Activated CD8-positive, alpha-beta memory T cell treated with anti-CD3 and anti-CD28 coated beads for 24 hours (primary cell): ENCODE measurements at places on chromosomes 7 and 10.
A peak's percentile ranks its signal among the peaks of the same experiment; 100 is the strongest.

- DNase-seq, result peak; percentile 28
Observed at GRCh38 chr7:51220226-51220625, 96.4 kb downstream of the COBL start.

DNA sequence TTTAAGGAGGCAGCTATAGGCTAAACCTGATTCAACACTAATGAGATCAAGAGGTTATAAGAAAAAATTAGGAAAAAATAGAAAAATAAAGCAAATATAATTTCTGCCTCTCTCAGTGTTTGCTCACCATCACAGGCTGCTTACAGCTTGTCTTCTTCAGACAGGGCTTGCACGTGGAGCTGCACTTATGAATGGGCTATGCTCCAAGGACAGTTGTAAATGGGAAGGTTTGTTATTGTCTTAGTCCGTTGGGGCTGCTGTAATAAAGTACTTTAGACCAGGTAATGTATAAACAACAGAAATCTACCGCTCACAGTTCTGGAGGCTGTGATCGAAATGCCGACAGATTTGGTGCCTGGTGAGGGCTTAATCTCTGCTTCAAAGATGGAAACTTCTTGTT, 219.8 kb downstream of the NEBL start:
- no peak for DNase-seq

DNA sequence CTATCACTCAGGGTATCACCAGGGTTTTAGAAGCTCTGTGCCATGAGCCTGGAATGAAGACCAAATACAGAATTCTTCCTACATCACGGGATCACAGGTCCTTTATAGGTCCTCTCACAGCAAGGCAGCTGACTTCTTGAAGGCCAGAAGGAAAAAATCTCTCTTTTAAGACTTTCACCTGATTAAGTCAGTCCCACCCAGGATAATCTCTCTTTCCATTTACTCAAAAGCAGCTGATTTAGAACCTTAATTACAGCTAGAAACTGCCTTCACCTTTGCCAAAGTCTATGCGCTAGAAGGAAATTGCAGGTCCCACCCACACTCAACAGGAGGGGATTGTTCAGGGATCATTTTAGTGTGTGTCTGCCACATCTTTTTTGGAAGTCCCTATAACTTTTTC, 135.1 kb downstream of the RAB11FIP2 start:
- no peak for DNase-seq

DNA sequence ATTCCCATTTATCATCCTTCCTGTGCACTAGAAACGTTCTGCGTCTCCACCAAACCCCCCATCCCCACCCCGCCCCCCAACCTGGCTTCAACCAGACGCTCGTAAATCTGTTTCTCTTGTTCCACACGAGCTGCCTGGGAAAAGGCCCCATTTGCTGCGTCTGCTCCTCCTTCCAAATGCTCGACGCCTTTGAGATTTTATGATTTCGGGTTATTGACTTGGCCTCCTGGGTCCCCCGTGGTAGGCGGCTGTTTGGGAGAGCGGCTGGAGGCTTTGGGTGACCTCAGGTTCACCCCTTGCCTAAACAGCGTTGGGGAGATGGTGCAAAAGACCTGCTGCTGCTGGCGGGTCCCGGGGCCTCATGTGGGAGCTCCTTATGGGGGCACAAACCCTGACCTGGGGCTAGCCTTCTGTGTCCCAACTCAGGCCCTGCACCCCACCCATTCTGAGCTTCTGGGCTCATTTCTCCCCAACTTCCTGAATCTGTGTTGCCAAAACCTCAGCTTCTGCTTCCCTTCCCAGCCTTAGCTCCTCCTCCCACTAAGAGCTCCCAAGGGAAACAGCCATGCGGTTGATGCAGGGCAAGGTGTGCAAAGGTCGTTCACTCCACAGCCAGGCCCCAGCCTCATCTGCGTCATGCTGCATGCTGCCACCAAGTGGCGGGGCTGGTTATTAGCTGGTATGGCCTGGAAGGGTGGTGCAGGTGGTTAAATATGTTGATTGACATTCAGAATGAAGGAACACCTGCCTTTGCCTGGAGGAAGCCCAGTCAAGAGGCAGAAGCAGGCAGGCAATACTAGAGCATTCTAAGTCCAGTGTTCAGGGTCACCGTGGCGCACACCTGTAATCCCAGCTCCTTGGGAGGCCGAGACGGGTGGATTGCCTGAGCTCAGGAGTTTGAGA, 49.1 kb upstream of the ELN start:
- no peak for DNase-seq

- no peak for DNase-seq
Observed at GRCh38 chr10:116670706-116671105, 50.0 kb downstream of the PNLIPRP2 start.

- no peak for DNase-seq
Observed at GRCh38 chr7:157143788-157144187, 5.1 kb downstream of the UBE3C start.

- no peak for DNase-seq
Observed at GRCh38 chr7:18469316-18469715, 26.2 kb upstream of the HDAC9 start.

- no peak for DNase-seq
Observed at GRCh38 chr10:92291616-92291865, 574 bp downstream of the MARCHF5 start.

DNA sequence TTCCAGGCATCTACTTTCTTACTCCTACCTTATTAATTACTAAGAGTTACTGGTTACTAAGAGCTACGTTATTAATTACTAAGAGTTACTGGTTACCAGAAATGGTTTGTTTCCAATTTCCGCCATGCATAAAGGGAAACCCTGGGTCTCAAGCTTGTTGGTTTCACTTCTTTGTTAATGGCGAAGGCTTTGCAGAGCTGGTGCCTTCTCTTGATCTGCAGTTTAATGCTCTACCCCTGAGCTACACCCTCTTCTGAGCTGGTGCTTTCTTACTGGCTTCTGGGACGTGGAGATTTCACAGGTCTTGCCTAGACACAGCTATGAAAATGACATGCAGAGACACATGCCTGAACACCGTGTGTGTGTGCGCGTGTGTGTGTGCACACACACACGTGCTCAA, 560 bp downstream of the CPA4 start:
- no peak for DNase-seq

GRCh38 chr7:103660455-103661371, 214.7 kb upstream of the SLC26A5 start:
- DNase-seq, result no peak

GRCh38 chr7:123845823-123846216, 851 bp downstream of the HYAL4 start:
- DNase-seq, result no peak

GRCh38 chr10:5951167-5951711, 26.1 kb downstream of the IL15RA start:
- no peak for DNase-seq

GRCh38 chr10:17428351-17429097, 25.9 kb downstream of the ST8SIA6 start:
- DNase-seq, result peak; percentile 74

DNA sequence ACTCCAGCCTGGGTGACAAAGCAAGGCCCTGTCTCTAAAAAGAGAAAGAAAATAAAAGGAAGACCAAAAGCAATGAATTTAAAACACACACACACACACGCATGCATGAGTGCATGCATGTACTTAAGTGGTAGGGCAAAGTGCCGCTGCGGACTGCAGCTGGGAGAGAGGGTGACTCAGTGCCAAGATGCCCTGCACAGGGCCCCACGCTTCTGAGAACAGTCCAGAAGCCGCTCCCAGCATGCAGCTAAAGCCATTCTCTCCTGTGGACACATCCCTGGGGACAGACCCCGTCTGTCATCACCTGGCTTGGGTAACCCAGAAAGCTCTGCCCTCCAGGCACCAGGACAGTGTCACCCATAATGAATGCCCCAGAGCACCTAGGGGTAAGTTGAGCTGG, 61.0 kb upstream of the MYL10 start:
- DNase-seq, result no peak

DNA sequence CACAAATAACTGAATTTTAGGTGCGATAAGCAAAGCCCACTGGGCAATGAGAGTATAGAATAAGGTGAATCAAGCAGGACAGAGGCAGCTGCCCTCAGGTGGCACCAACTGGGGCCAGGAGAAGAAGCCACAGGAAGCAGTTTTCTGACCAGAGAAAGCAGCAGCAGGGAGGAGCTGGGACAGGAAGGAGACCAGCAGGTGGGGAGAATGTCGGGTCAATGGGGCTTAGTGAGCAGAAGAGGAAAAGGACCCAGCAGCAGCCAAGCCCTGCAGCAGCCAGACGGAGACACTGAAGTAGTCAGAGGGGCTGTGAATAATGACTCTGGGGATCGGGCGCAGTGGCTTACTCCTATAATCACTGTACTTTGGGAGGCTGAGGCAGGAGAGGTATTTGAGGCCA, 209.6 kb upstream of the SH2B2 start:
- DNase-seq, result no peak

DNA sequence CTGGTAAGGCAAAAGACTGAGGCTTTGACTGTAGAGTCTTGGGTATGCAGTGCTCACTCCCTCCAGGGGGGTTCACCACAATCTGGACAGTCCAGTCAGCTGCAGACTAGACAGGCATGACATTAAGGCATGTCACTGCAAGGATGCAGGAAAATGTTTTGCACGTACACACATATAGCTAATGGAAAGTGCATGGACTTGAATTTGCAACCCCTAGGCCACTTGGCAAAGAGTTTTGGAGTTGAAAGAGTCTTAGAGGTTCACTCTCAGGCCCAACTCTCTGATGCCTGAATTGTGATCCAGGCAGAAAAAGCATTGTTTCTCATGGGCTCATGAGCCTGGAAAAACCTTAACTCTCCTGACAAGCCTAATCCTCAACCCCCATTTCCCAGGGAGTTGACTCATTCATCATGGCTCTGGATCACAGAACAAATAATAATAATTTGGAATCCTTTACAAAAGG, 51.9 kb downstream of the LAMB4 start:
- no peak for DNase-seq

- DNase-seq, result no peak
Observed at GRCh38 chr7:12975412-12975811, 288.0 kb downstream of the ARL4A start.

- DNase-seq, result peak; percentile 45
Observed at GRCh38 chr10:35561715-35562114, 43.4 kb upstream of the GJD4 start.
